ENCODE measurements at places on chromosomes 2 and 18. TPM values are rescaled to one million over a fixed set of nuclear protein-coding genes. Genes with fewer than 3 reads are reported as not detected.

DNA sequence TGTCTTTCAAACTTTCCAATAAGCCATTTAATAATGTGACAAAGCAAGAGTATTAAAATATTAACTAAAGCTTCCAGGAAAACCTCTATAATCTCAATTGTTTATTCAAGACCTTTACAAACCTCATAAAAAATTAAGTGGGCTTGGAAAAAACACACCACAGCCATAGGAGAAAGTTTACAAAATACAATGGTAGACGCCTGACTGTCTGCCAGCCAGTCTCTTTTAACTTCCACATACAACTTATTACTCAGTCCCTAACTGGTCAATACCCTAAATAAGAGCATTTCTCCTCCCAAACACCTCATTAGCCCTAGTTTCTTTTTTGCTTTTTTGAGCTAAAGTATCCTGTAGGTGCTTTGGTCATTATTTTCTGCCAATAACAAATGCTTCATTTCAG is 247.4 kb upstream of the CYP26B1 start:
- no peak for DNase-seq
- no peaks in the 10 kb centered on the region for H3K27me3 ChIP-seq
- no peaks in the 10 kb centered on the region for H3K4me1 ChIP-seq

DNA sequence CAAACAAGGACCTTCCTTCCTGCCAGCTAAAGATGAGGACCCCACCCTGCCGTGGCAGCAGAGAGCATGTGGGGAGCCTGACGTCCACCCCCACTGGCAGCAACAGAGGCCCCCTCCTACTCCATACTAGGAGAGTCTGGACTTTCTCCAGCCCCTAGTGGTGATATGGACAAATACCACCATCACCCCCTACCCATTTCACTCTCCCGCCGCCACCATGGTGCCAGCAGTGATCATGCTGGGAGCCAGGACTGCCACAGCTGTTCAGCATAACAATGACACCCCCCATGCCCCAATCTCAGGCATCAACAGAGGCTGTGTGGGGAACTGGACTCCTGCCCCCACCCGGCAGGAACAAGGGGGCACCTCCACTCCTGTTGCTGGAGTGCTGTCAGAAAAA is 42.7 kb upstream of the ATP9B start:
- no peak overlapping the region for H3K4me3 ChIP-seq
- no peak for DNase-seq
- H3K27ac ChIP-seq, result no peak overlapping the region
- no peaks in the 10 kb centered on the region for H3K4me1 ChIP-seq

DNA sequence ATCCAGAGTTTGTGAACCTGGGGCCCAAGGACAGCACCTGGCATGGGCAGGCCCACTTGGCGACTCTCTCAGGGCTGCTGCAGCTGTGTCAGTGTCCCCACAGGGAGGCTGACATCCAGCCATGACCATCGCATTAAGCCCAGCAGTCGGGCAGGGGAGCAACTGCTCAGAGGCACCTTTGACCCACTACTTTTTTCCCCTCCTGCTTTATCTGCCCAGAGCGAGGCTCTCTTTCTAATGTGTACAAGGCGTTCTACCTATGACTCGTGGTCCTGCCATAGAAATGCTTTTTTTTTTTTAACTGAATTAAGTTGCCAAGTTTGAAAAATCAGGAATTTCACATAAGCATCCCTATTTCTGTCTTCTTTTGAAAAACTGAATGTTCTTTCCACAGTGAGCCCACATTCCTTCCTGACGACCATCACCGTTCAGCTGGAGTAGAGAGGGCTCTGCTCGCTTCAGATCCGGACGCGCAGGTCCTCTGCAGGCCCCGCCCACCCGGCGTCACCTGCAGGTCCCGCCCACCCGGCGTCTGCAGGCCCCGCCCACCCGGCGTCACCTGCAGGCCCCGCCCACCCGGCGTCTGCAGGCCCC is 403 bp upstream of the CLUL1 start:
- DNase-seq, result peak; percentile 89
- H3K27me3 ChIP-seq, result no peaks in the 10 kb centered on the region
- H3K27ac ChIP-seq, result no peak overlapping the region

GRCh38 chr2:27888790-27889189 is 1.4 kb downstream of the RBKS start:
- no peaks in the 10 kb centered on the region for H3K27me3 ChIP-seq
- DNase-seq, result no peak
- H3K4me1 ChIP-seq, result peaks cover 4% of the 10 kb centered on the region
- H3K4me3 ChIP-seq, result no peak overlapping the region

- H3K27ac ChIP-seq, result no peak overlapping the region
- DNase-seq, result no peak
- no peaks in the 10 kb centered on the region for H3K4me1 ChIP-seq
- H3K27me3 ChIP-seq, result no peaks in the 10 kb centered on the region
Measured at GRCh38 chr2:239769554-239770245, 255.4 kb downstream of the NDUFA10 start.

DNA sequence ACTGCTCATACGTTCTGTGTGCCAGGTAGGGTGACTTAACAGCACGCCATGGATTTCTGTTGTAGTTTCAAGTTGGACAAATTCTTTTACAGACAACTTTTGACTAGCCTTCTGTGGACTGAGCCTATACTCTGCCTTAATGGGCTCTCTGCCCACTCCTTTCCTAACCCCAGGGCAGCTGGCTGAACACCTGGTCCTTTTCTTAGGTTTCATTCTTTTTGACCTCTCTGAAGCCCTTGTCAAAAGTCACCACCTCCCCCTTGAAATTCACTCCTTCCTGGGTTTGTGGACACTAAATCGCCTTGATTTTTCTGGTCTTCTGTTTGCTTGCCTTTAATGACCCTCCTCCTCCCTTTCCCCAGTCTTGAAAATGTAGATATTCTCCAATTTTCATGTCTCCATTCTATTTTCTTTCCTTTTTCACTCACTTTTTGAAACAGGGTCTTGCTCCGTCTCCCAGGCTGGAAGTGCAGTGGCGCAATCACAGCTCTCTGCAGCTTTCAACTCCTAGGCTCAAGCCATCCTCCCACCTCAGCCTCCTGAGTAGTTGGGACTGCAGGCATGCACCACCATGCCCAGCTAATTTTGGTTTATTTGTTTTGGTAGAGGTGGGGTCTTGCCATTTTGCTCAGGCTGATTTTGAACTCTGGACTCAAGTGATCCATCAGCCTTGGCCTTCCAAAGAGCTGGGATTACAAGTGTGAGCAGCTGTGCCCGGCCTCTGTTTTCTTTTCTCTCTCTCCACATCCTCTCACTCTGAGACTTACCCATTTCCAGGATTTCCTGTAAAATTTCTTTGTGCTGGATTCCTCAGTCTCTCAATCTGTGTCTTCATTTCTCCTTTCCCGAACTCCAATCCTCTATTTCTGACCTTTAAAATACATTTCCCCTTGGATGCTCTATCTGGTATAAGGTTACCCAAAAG is 112.9 kb downstream of the PLB1 start:
- DNase-seq, result no peak
- no peak overlapping the region for H3K4me3 ChIP-seq
- H3K36me3 ChIP-seq, result no peaks in the 10 kb centered on the region
- no peak overlapping the region for H3K27ac ChIP-seq
- peaks cover 4% of the 10 kb centered on the region for H3K4me1 ChIP-seq
- no peaks in the 10 kb centered on the region for H3K27me3 ChIP-seq

GRCh38 chr2:7566382-7566881 is 649.2 kb downstream of the RNF144A start:
- H3K27me3 ChIP-seq, result no peaks in the 10 kb centered on the region
- no peak for DNase-seq
- H3K27ac ChIP-seq, result no peak overlapping the region
- H3K36me3 ChIP-seq, result no peaks in the 10 kb centered on the region
- no peaks in the 10 kb centered on the region for H3K4me1 ChIP-seq

GRCh38 chr2:240624950-240625621 is at the start of gene GPR35:
GPR35 (plus strand) TSS chr2:240625480; CDS start chr2:240629953, 4,473 bp downstream.
- H3K4me1 ChIP-seq, result peaks cover 4% of the 10 kb centered on the region
- no peak for DNase-seq
- no peaks in the 10 kb centered on the region for H3K36me3 ChIP-seq
- no peak within 1 kb of the TSS for H3K27ac ChIP-seq

DNA sequence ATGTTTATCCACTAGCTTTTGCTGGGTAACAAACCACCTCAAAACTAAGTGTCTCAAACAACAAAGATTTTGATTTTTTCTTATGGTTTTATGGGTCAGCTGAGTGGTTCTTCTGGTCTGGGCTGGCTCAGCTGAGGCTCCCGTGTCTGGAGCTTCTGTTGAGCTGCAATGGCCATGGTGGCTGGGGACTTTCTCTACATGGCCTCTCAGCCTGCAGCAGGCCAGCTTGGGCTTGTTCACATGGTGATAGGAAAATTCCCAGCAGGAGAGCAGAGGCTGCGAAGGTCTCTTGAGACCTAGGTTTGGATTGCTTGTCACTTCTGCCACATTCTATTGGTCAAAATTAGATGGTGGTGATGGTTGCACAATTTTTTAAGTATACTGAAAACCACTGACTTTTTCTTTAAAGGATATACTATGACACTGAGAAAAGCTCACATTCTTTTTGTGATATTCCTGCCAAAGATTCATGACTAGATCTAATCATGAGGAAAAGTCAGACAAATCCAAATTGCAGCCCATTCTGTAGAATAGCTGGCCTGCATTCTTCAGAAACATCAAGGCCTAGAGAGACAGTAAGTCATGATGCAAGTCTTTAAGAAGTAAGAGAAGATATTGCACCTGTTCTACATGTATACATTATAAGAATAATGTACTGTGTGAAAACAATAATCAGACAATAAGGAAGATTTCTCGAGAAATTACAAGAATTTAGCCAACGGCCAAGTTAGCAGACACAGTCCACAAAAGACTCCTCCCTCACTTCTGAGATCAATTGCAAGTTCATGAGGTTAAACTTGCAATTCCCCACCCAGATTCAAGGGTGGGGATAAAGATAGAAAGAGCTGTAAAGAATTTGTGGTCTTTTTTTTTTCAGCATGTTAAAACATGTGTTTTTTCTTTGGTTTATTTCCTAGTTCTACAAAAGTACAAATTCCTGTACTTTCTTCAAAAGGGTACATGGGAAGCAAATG is 35.0 kb upstream of the IL1R2 start:
- H3K27ac ChIP-seq, result no peak overlapping the region
- no peaks in the 10 kb centered on the region for H3K36me3 ChIP-seq
- no peak for DNase-seq

DNA sequence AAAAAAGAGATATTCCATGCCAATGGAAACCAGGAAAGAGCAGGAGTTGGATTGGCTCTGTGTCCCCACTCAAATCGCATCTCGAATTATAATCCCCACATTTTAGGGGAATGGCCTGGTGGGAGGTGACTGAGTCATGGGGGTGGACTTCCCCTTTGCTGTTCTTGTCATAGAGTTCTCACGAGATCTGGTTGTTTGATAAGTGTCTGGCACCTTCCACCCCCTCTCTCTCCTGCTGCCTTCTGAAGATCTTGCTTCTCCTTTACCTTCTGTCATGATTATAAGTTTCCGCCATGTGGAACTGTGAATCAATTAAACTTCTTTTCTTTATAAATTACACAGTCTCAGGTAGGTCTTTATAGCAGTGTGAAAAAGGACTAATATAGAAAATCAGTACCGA is 355.6 kb downstream of the NBAS start:
- no peaks in the 10 kb centered on the region for H3K4me1 ChIP-seq
- no peak for DNase-seq
- H3K4me3 ChIP-seq, result no peak overlapping the region
- no peak overlapping the region for H3K27ac ChIP-seq
- no peaks in the 10 kb centered on the region for H3K27me3 ChIP-seq

- DNase-seq, result no peak
- H3K27me3 ChIP-seq, result no peaks in the 10 kb centered on the region
- peaks cover 16% of the 10 kb centered on the region for H3K4me1 ChIP-seq
- no peak overlapping the region for H3K4me3 ChIP-seq
- H3K27ac ChIP-seq, result peak overlapping the region; percentile 11
Measured at GRCh38 chr2:100283724-100284501, 38.4 kb downstream of the LONRF2 start.

DNA sequence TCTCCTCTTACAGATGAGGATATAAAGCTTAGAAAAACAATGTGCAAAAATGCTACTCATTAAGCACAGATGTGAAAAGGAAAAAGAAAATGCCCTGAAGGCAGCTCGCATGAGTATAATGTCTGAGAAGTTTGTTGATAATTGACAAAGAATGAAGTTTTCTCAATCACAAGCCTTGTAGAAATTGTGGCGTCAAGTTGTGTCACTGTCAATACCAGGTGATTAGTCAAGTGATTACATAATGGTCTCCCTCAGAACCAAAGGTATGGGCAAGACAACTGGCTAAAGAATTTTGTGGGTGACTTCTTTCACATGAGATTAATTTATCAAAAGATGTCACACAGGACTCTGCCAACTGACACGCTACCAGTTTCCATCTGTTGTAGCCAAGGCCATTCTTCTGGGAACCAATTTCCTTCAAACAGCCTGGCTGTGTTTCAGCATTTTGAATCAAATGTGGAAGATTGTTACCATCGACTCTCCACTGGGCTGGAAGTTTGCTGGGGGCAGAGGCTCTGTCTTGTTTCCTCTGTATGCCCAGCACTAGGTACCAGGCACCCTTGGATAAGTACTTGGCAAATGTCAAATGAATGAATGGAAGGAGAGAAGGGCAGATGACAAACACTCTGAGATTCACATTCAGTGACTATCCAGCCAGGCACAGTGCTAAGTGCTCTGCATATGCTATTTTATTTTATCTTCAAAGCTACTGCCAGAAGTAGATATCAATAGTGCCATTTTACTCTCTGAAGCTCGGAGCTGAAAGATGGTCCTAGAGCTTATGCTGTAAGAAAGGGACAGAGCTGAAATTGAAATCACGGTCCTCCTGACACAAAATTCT is 5.9 kb upstream of the FN1 start:
- H3K36me3 ChIP-seq, result no peaks in the 10 kb centered on the region
- H3K4me3 ChIP-seq, result no peak overlapping the region
- DNase-seq, result no peak
- no peaks in the 10 kb centered on the region for H3K27me3 ChIP-seq

PAX3 gene
- polyA plus RNA-seq, result 6.0 TPM

REG3G gene
- polyA plus RNA-seq, result 60.7 TPM

UGT1A3 gene
- polyA plus RNA-seq, result not detected

CD207 gene
- 1.5 TPM for polyA plus RNA-seq

SLC16A14 gene
- polyA plus RNA-seq, result 2.0 TPM

Measured in testis (tissue), 5 donors.